Spleen (tissue), 13 donors: ENCODE measurements at places on chromosomes 1 and 21.
A peak's percentile ranks its signal among the peaks of the same experiment; 100 is the strongest.

DNA sequence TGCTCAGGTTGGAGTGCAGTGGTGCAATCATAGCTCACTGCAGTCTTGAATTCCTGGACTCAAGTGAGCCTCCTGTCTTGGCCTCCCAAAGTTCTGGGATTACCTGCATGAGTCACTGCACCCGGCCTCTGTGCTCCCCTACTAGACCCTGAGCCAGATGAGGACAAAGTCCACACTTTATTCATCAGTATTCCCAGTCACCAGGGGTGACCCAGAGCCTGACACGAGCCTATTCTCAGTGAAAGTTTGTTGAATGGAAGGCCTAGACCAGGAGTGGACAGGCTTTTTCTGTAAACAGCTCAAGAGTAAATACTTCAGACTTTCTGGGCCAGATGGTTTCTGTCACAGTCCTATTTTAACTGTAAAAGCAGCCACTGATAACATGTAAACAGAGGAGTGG lies 68.2 kb downstream of the MAB21L3 start:
- H3K4me1 ChIP-seq: no peaks in the 10 kb centered on the region
- no peak overlapping the region for H3K27ac ChIP-seq
- H3K4me3 ChIP-seq: no peak overlapping the region

- H3K27ac ChIP-seq: no peak overlapping the region
- H3K36me3 ChIP-seq: no peaks in the 10 kb centered on the region
- DNase-seq: no peak
- H3K4me3 ChIP-seq: no peak overlapping the region
- no peaks in the 10 kb centered on the region for H3K27me3 ChIP-seq
- H3K4me1 ChIP-seq: peaks cover 32% of the 10 kb centered on the region
Measured at GRCh38 chr21:15009837-15010363, 54.9 kb downstream of the NRIP1 start.

GRCh38 chr1:187034501-187034900 lies 205.8 kb downstream of the PLA2G4A start:
- H3K36me3 ChIP-seq: no peaks in the 10 kb centered on the region
- no peaks in the 10 kb centered on the region for H3K27me3 ChIP-seq
- DNase-seq: no peak
- no peaks in the 10 kb centered on the region for H3K4me1 ChIP-seq
- no peak overlapping the region for H3K4me3 ChIP-seq
- H3K27ac ChIP-seq: no peak overlapping the region

DNA sequence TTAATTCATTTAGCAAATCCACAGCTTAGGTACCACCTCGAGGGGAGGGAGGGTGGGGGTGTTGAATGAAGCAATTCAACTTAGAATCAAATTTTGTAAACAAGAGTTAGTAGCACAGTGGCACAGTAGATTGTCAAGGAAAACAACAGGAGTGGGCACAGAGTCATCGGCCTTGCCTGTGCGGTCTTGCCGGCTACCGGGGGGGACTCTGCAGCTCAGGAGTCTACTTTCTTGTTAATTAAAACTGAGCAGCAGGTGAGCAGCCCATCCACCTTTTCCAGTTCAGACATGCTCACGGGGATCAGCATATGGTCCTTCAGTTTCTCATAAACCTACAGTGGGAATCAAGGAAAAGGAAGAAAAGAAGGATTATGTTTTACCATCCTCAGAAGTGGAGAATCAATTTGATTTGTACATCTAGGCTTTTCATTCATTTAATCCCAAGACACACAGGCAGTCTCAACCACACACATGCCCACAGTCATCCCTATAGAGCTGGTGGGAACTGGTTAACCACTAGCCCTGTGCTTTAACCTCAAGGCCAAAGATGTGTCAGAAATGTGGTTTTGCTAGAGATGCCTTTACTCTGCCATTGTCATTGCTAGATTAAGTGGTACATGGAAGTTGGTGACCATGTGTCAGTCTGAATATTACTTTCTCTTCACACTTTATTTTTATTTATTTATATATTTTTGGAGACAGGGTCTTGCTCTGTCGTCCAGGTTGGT lies 45.0 kb upstream of the BCL10 start:
- H3K27me3 ChIP-seq: no peaks in the 10 kb centered on the region
- no peak overlapping the region for H3K4me3 ChIP-seq
- no peak overlapping the region for H3K27ac ChIP-seq
- no peaks in the 10 kb centered on the region for H3K36me3 ChIP-seq

DNA sequence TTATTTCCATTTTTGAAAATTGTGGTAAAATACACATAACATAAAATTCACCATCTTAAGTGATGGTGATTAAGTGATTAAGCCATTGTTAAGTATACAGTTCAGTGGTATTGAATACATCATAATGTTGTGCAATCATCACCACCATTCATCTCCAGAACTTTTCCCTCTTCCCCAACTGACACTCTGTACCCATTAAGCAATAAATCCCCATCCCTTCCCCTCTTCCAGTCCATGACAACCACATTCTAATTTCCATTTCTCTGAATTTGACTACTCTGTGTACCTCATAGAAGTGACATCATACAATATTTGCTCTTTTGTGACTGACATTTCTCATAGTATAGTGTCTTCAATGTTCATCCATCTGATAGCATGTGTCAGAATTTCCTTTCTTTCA lies 124.8 kb downstream of the DISC1 start:
- no peak overlapping the region for H3K4me3 ChIP-seq
- H3K36me3 ChIP-seq: peaks cover 49% of the 10 kb centered on the region
- no peaks in the 10 kb centered on the region for H3K4me1 ChIP-seq
- no peak for DNase-seq
- no peaks in the 10 kb centered on the region for H3K27me3 ChIP-seq

GRCh38 chr1:61602663-61603062 lies 122.3 kb downstream of the TM2D1 start:
- no peak for DNase-seq
- no peaks in the 10 kb centered on the region for H3K4me1 ChIP-seq
- no peak overlapping the region for H3K27ac ChIP-seq
- H3K36me3 ChIP-seq: no peaks in the 10 kb centered on the region
- no peaks in the 10 kb centered on the region for H3K27me3 ChIP-seq
- no peak overlapping the region for H3K4me3 ChIP-seq

GRCh38 chr1:19353596-19353995 lies 41.5 kb downstream of the SLC66A1 start:
- no peak overlapping the region for H3K4me3 ChIP-seq
- H3K27me3 ChIP-seq: no peaks in the 10 kb centered on the region
- peaks cover 27% of the 10 kb centered on the region for H3K4me1 ChIP-seq
- no peak overlapping the region for H3K27ac ChIP-seq

DNA sequence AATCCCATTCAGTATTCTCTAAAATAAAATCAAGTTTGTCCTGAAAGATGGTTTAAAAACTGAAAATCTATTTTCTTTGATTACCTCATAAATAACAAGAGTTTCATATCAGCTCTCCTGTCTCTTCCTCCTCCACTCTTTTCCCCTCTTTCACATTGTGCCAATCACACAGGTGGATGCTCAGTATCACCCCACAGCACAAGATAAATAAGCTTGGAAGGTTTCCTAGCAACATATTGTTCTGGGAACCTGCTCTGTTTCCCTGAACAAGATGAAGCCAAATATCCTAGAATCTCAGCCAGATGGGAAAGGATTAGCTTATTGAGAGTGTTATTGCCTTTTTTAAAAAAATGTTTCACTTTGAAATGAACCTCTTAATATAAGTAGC lies 45.7 kb upstream of the CACYBP start:
- H3K36me3 ChIP-seq: no peaks in the 10 kb centered on the region
- no peak overlapping the region for H3K27ac ChIP-seq
- no peak overlapping the region for H3K4me3 ChIP-seq
- DNase-seq: no peak

- H3K4me1 ChIP-seq: peaks cover 41% of the 10 kb centered on the region
- DNase-seq: no peak
- H3K27me3 ChIP-seq: no peaks in the 10 kb centered on the region
- H3K36me3 ChIP-seq: peaks cover 21% of the 10 kb centered on the region
Measured at GRCh38 chr1:171740987-171741871, 636 bp downstream of the VAMP4 start.

GRCh38 chr1:111720274-111720976 lies 18.8 kb downstream of the INKA2 start:
- peaks cover 14% of the 10 kb centered on the region for H3K36me3 ChIP-seq
- DNase-seq: no peak
- peak overlapping the region; percentile 58 for H3K27ac ChIP-seq
- peak overlapping the region; percentile 35 for H3K4me3 ChIP-seq

- peak; percentile 25 for DNase-seq
- H3K27ac ChIP-seq: no peak overlapping the region
- no peaks in the 10 kb centered on the region for H3K36me3 ChIP-seq
- H3K4me1 ChIP-seq: no peaks in the 10 kb centered on the region
- no peak overlapping the region for H3K4me3 ChIP-seq
Measured at GRCh38 chr1:230861970-230862595, 6.2 kb downstream of the C1orf198 start.

DNA sequence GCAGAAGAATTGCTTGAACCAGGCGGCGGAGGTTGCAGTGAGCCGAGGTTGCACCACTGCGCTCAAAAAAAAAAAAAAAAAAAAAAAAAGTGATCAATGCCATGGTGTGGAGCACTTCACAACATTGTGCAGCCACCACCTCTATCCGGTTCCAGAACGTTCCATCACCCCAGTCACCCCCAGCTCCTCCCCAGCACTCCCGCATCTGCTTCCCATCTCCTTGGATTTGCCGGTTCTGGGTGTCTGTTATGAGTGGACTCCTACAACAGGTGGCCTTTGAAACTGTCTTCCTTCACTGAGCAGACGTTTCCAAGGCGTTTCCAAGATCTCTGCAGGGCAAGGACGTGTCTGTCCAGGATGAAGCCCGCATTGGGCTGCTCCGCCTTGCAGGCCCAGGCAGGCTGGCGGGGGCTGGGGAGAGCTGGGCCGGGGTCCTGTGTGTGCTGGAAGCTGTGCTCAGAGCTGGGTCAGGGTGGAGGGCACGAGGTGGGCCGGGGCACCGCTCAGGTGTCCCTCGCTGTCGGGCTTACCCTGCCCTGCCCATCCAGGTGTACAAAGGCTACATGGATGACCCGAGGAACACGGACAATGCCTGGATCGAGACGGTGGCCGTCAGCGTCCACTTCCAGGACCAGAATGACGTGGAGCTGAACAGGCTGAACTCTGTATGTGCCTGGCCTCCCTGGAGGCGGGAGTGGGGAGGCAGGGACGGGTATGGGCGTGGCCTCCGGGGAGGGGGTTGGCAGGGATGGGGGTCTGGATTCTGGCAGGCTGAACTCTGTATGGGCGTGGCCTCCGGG lies 14.9 kb upstream of the LRRC3 start:
- H3K27me3 ChIP-seq: no peaks in the 10 kb centered on the region
- H3K36me3 ChIP-seq: peaks cover 50% of the 10 kb centered on the region
- DNase-seq: peak; percentile 43

GRCh38 chr1:114102136-114102535 lies 51.5 kb downstream of the SYT6 start:
- no peak overlapping the region for H3K27ac ChIP-seq
- no peaks in the 10 kb centered on the region for H3K4me1 ChIP-seq
- DNase-seq: no peak
- H3K4me3 ChIP-seq: no peak overlapping the region
- no peaks in the 10 kb centered on the region for H3K36me3 ChIP-seq
- no peaks in the 10 kb centered on the region for H3K27me3 ChIP-seq

DNA sequence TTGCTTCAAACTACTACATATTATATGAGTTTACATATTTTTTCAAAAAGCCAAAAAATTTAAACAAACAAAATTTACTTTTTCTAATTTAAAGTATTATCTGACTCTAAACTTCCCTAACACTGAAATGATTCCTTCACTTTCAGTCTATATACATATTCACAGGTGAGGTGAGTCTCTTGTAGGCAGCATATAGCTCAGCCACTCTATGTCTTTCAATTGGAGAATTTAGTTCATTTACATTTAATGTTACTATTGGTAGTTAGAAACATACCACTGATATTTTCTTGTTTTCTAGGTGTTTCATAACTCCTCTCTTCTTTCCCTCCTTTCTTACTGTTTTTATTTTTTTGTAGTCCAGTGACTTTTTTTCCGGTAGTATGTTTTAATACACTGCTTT lies 387.1 kb downstream of the MRPL39 start:
- no peak overlapping the region for H3K4me3 ChIP-seq
- H3K4me1 ChIP-seq: no peaks in the 10 kb centered on the region
- DNase-seq: no peak

DNA sequence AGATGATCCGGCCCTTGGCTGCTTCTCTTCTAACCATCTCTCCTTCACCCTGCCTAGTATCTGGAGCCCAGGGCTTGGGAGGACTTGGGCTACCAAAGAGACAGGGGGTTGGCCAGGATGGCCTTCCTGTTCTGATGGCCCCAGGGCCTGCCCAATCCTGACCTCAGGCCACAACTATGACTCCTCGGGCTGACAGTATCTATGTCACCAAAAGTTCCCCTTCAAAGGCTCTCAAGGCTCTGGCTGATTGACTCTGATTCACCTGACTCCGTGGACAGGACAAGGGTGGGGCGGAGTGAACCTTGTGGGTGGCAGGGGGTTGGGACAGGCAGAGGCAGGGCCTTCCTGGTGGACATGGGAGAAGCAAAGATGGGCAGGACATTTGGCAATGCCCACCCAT lies 12.7 kb downstream of the MEF2D start:
- peaks cover 26% of the 10 kb centered on the region for H3K36me3 ChIP-seq
- no peak overlapping the region for H3K4me3 ChIP-seq
- DNase-seq: no peak
- H3K27ac ChIP-seq: peak overlapping the region; percentile 100
- H3K27me3 ChIP-seq: no peaks in the 10 kb centered on the region

DNA sequence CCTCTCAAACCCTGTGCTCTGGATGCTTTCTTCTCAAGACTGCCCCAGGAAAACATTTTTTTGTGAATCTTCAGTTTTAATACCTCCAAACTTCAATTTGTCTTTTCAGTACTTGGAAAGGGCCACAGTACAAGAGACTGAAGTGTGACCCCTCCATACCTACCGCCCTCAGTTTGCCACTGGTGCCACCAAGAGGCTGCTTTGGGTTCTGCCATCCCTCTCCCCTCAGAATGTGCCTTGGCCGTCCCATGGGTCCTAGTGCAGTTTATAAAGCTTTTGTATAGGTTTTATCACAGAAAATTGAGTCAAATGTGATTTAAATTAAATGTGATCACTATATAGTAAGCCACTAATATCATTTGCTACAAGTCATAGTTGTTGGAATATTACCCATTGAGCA lies 60.8 kb upstream of the PGD start:
- H3K27ac ChIP-seq: no peak overlapping the region
- H3K36me3 ChIP-seq: no peaks in the 10 kb centered on the region
- no peaks in the 10 kb centered on the region for H3K27me3 ChIP-seq
- DNase-seq: no peak
- no peak overlapping the region for H3K4me3 ChIP-seq

- H3K27ac ChIP-seq: peak overlapping the region; percentile 85
- no peaks in the 10 kb centered on the region for H3K27me3 ChIP-seq
- peak overlapping the region; percentile 75 for H3K4me3 ChIP-seq
- peaks cover 91% of the 10 kb centered on the region for H3K4me1 ChIP-seq
Measured at GRCh38 chr1:2232916-2233438, 4.9 kb downstream of the SKI start.
